CD4-positive, alpha-beta T cell (primary cell): ENCODE measurements at places on chromosomes 5 and 9.

- DNase-seq, result no peak
Measured at GRCh38 chr5:137616046-137616445, 116.9 kb upstream of the SPOCK1 start.

DNA sequence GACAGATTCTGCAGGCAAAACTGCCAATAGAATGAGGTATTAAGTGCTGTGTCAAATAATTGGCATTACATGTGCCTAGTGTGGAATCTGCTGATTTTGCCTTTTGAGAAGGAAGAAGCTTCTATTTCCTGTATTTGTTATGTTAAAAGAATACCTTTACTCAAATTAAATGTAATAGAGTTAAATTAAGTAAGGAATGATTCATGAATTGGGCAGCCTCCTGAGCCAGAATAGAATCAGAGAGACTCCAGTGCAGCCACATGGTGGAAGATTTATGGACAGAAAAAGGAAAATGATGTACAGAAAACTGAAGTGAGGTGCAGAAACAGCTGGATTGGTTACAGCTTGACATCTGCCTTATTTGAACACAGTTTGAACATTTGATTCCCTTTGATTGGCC lies 464.4 kb upstream of the SEMA6A start:
- DNase-seq, result no peak

DNA sequence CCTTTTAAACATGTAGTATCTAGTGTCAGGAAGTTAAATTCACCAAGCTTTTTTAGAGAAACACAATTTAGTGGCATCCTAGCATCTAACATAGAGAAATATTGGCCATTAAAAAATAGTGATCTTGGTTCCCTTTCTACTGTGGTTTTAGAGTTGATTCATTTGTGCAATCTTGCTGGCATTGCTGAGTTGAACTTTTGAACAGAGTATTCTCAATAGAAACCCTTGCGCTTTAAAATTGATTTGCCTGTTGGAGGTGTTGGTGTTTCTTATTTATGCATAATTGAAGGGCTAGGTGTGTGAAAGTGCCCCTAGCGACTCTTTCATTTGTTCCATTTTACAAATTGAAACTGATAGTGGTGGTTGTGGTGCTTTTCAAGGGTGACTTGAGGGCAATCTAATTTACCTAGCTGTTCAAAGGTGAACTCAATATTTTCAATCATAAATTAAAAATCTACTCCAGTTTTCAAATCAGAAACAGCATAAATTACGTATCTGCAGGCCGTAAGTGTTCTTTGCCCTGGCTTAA lies 73.0 kb upstream of the MPDZ start:
- DNase-seq, result no peak

DNA sequence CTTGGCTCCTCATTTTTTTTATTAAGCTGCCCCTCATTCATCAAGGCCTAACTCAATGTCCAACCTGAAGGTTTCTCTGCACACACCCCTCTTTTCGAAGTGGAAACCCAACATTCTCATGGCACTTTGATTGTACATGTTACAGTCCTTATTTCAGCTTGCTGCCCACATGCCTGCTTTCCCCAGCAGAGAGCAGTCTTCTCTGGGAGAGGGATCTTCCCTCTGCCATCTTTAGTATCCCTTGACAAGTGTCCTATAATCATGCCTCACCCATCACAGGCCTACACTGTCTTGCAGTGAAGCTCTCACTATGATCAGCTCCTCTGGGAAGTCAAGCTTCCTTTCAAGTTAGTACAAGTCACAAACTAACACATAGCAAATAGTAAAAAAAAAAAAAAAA lies 175.1 kb downstream of the ACER2 start:
- no peak for DNase-seq

DNA sequence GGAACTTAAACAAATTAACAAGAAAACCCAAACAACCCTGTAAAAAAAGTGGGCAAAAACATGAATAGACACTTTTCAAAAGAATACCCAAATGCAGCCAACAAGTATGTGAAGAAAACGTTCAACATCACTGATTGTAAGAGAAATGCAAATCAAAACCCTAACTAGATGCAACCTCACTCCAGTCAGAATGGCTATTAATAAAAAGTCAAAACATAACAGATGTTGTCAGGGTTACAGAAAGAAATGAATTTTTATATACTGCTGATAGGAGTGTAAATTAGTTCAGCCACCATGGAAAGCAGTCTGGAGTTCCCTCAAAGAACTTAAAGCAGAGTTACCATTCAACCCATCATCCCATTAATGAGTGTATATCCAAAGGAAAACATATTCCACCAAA lies 479.0 kb downstream of the MTRR start:
- no peak for DNase-seq

GRCh38 chr5:135971701-135972100 lies 16.9 kb upstream of the LECT2 start:
- DNase-seq, result no peak

GRCh38 chr5:21823588-21823987 lies 1029.6 kb downstream of the CDH12 start:
- no peak for DNase-seq
